AG10803 (cell line): ENCODE measurements at places on chromosomes 1 and 21.
A peak's percentile ranks its signal among the peaks of the same experiment; 100 is the strongest.

- no peak for DNase-seq
Observed at GRCh38 chr1:50847303-50847702, 112.8 kb downstream of the FAF1 start.

DNA sequence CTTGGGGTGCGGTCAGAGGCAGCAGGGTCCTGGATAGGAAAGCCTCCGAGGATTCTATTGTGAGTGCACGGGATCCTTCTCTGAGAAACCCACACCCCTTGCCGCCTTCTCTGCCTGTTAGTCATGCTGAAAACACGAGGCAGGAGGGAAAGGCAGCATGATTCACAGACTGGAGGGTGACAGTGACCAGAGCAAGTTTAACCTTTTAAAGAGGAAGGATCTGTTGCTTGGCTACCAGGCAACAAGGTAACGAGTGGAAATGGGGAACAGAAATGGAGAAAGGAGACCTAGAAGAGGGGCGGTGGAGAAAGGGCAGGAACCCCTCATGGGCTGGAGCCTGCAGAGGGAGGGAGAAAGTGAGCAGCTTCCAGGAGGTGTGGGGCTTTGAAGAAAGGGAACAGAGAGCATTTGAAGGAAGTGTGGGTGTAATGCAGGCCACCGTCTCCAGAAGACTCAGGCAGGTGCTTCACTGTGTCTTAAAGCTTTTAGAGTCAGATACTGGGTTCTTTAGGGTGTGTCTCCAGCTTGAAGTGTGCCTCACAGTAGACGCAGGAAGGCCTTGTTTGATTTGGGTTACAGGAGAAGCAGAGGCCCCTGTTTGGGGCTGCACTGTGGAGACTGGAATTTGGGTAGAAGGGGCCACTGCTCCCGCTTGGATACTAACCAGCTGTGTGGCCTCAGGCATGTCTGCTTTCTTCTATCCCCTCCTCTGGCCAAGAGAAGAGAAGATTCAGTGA is 19.1 kb downstream of the OPTC start:
- peak; percentile 92 for DNase-seq

DNA sequence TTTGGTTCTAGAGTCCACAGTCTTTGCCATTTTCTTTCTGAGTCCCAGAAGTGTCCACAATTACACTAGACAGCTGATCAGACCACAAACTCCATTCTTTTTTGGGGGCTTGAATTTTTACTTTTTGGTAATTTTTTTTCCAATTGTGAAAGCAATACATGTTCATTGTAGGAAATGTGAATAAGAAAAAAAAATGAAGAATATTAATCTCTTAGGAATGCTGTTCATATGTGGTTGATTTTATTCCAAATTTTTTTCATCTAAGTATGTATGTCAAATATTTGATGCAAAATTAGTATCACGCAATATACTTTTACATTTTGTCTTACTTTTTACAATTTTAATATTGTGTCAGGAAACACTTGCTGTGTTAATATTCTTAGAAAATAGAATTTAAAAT is 76.4 kb upstream of the ETS2 start:
- DNase-seq, result no peak

DNA sequence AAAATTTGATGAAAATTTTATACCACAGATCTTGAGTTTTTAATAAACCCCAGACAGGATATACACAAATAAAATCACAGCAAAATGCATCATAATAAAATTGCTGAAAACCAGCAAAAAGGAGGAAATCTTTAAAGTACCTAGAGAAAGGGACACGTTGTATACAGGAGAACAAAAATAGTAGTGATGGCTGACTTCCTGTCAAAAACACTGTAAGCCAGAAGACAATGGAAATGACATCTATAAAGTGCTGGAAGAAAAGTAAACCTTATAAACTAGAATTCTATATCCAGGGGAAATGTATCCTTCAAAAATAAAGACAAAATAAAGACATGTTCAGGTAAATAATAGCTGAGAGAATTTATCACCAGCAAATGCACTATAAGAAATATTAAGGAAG is 14.6 kb upstream of the PTGFRN start:
- no peak for DNase-seq

DNA sequence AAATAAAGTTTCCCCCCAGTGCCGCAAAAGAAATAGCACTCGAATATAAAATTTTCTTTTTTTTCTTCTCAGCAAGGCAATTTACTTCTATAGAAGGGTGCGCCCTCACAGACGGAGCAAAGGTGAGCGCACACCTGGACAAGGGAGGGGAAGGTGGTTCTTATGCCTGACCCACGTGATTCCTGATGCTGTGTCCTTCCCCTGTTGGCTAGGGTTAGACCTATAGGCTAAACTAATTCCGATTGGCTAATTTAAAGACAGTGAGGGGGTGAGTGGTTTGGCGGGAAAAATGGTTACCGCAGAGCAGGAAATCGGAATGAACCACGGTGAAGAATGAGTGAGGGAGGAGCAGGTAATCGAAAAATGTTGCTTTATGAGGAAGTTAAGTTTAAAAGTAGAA is 607 bp upstream of the FAAH start:
- no peak for DNase-seq

DNA sequence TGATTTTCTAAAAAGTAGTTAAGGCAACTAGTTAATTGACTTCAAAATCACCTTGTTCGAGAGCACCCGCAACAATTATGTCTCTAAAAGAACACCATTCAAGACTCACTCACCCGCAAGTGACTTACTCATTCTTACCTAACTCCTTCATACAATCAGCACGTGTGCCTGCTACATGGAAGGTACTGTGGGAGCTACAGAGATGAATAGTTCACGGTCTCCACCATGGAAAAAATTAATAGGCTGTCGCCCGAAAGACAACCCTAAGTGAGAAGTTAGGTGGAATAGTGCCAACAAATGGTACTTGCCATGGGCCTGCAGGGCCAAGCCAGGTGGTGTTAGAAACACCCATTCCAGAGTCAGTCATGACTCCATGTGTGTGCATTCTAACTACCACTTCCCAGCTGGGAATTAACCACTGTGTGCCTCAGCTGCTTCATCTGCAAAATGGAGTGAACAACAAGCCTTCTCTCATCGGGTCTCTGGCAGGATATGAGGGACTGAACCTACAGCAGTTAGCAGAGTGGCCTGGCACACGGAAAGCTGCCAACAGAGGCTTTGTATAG is 7.1 kb downstream of the SSBP3 start:
- DNase-seq, result no peak

DNA sequence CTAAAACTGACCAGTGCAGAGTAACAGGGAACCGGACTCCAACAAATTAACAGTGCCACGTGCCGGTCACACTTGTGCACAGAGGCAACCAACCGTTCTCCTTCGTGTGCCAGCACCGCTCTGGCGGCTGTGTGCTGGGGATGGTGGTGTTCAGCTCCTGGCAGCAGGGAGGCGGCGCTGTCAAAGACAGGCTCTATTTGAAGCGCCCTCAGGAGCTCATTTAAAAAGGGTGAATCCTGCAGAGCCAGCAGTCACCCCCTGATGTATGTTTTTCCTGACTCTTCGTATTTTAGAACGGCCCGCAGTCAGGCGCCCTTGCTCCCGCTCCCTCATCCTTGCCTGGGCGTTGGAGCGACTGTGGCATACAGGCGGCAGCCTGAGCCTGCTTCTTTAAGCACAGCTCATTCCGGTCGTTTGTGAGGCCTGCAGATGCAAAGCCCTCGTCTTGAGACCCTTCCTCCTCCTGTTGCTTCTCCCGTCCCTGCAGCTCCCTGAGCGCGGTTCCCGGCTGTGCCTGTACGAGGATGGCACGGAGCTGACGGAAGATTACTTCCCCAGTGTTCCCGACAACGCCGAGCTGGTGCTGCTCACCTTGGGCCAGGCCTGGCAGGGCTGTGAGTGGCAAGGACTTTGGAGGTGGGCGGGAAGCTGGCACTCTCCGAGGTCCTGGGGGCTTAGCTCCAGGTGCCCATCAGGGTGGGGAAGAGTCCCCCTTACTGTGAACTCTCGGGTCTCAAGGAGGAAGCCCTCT is 1.1 kb downstream of the DFFB start:
- peak; percentile 35 for DNase-seq

DNA sequence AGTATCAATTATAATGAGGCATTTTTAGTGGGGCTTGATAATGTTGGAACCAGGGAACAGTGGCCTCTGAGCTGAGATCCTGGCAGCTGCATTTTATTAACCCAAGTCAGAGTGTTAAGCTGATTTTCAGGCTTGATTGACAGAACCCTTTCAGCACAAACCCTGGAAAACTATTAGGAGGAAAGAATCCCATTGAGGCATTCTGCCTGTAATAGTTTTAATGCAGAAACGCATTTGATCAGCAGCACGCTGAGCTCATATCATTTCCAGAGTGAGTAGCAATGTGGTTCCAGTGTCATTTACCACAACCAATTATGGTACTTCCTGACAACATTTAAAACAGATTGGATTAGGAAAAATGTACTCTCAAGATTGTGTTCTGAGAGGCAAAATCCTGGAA is 78.3 kb upstream of the BARHL2 start:
- no peak for DNase-seq

DNA sequence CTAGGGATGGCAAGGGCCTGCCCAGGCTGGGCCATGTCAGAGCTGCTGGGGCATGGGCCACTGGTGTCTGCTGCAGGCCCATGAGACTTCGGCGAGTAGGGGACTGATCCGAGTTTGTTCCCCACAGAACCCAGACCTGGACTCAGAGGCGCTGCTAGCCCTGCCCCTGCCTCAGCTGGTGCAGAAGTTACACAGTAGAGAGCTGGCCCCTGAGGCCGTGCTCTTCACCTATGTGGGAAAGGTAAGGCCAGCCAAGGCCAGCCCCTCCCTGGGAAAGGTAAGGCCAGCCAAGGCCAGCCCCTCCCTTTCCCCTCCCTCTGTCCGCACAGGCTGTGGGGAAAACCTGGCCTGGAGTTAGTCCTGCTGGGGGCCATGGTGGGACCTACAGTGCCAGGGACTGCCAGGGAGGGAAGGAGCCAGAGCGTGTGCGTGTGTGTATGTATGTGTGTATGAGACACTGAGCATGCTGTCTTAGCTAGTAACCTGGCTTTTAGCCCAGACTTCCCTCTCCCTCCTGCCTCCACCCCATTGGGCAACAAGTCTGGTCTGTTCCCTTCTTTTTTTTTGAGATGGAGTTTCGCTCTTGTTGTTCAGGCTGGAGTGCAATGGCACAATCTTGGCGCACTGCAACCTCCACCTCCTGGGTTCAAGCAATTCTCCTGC is 8.0 kb downstream of the FAAH start:
- peak; percentile 97 for DNase-seq
